ENCODE measurements at places on chromosomes 4 and X. TPM values are rescaled to one million over a fixed set of nuclear protein-coding genes. Genes with fewer than 3 reads are reported as not detected.

GAB3 gene
- total RNA-seq, result 1.2 TPM

GPR119 gene
- total RNA-seq, result 1.8 TPM

- H3K27me3 ChIP-seq, result no peaks in the 10 kb centered on the region
- H3K36me3 ChIP-seq, result no peaks in the 10 kb centered on the region
- H3K27ac ChIP-seq, result no peak overlapping the region
- no peak overlapping the region for H3K4me3 ChIP-seq
These were observed 14.7 kb downstream of the TBC1D14 start for GRCh38 chr4:6924361-6924779.

CT45A3 gene
- not detected for total RNA-seq

- no peak overlapping the region for H3K4me3 ChIP-seq
- no peak for DNase-seq
- no peak overlapping the region for H3K27ac ChIP-seq
- no peaks in the 10 kb centered on the region for H3K36me3 ChIP-seq
- no peaks in the 10 kb centered on the region for H3K4me1 ChIP-seq
These were observed 49.8 kb downstream of the EDNRA start for GRCh38 chr4:147530723-147531122.

GRCh38 chrX:107662824-107663223, 34.5 kb downstream of the PRPS1 start:
- H3K27me3 ChIP-seq, result no peaks in the 10 kb centered on the region
- no peaks in the 10 kb centered on the region for H3K4me1 ChIP-seq
- no peaks in the 10 kb centered on the region for H3K36me3 ChIP-seq
- H3K27ac ChIP-seq, result no peak overlapping the region
- no peak for DNase-seq

ZRSR2 gene
- total RNA-seq, result 7.1 TPM

TDO2 gene
- not detected for total RNA-seq

DNA sequence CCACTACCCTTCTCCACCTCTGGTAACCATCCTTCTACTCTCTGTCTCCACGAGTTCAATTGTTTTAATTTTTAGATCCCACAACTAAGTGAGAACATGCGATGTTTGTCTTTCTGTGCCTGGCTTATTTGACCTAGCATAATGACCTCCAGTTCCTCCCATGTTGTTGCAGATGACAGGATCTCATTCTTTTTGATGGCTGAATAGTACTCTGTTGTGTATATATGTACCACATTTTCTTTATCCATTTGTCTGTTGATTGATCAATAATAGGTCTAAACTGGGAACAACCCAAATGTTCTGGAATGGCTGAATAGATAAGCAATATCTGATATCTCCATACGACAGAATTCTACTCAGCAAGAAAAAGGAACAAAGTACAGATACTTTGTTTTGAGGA, 67.2 kb downstream of the DIPK2B start:
- H3K27me3 ChIP-seq, result no peaks in the 10 kb centered on the region
- H3K4me3 ChIP-seq, result no peak overlapping the region
- H3K4me1 ChIP-seq, result no peaks in the 10 kb centered on the region
- no peak overlapping the region for H3K27ac ChIP-seq
- no peak for DNase-seq

DNA sequence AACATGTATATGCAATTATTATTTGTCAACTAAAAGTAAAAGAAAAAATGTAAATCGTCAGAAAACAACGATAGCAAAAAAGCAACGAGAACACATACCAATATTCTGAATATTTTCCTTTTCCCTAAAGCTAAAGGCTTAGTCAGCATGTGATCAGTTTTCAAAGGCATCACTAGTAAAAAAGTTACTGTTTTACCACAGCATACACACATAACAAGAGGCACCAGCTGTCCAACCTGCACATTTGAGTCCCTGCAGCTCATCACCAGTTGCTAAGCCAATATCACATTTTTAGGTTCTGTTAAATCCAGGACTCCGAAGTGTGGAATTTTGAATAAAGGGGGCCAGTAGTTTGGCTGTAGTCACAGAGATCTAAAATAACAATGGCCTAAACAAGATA, 203.8 kb downstream of the ADGRA3 start:
- no peaks in the 10 kb centered on the region for H3K27me3 ChIP-seq
- no peak overlapping the region for H3K4me3 ChIP-seq
- no peak for DNase-seq
- H3K36me3 ChIP-seq, result no peaks in the 10 kb centered on the region
- no peak overlapping the region for H3K27ac ChIP-seq

CENPVL1 gene
- not detected for total RNA-seq

UGT2B7 gene
- total RNA-seq, result 8.8 TPM
